Panc1 (cell line): ENCODE measurements at places on chromosomes 6 and 20.

- DNase-seq: no peak
Measured at GRCh38 chr6:42251911-42252637, 34.4 kb upstream of the MRPS10 start.

DNA sequence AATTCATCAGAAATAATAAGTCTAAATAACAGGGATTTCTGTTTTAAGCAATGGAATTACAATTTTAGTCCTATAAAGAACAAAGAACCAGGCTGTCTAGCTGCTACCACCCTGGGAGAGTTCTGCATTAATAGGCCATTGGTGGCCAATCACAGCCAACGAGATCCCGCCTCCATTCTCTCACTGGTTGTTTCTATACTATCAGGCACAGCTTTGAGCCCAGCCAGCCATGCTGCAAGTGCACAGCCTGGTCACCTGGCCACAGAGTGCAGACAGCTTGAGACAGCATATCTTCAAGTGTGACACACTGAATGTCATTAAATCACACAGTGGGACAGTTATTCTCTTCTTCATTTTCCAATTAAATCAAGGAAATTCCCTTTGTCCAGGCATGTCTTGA, 16.1 kb upstream of the RAB22A start:
- no peak for DNase-seq

GRCh38 chr6:127266892-127267645, 405 bp downstream of the RNF146 start:
- DNase-seq: no peak

- no peak for DNase-seq
Measured at GRCh38 chr6:118135371-118135770, 228.3 kb downstream of the SLC35F1 start.

DNA sequence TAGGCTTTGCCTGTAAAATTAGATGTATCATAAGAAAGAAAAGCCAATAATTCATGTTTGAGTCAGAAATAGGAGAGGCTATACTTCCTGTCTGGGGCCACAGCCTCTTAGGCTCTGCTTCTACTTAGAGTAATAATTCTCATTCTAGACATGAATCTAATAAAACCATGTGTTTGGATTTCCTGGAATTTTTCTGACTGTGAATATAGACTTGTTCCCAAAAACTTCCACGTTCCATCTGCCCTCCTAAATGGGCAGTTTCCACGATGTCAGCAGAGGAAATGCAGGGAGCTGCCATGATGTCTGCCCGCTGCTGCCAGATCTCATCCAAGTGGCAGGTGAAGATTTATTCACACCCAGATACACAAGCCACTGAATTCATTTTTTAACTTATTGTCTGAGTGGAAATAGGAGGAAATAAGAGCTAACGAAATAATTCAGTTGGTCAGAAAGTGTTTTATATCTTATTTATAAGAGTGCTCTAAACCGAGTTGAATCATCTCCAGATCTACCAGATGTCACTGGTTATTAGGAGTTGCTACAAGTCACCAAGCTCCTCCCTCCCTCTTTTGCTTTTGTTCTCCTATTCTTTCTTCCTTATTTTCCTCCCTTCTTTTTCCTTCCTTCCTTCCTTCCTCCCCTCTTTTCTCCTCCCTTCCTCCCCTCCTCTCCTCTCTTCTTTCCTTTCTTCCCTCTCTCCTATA, 69.3 kb downstream of the ALDH8A1 start:
- no peak for DNase-seq

DNA sequence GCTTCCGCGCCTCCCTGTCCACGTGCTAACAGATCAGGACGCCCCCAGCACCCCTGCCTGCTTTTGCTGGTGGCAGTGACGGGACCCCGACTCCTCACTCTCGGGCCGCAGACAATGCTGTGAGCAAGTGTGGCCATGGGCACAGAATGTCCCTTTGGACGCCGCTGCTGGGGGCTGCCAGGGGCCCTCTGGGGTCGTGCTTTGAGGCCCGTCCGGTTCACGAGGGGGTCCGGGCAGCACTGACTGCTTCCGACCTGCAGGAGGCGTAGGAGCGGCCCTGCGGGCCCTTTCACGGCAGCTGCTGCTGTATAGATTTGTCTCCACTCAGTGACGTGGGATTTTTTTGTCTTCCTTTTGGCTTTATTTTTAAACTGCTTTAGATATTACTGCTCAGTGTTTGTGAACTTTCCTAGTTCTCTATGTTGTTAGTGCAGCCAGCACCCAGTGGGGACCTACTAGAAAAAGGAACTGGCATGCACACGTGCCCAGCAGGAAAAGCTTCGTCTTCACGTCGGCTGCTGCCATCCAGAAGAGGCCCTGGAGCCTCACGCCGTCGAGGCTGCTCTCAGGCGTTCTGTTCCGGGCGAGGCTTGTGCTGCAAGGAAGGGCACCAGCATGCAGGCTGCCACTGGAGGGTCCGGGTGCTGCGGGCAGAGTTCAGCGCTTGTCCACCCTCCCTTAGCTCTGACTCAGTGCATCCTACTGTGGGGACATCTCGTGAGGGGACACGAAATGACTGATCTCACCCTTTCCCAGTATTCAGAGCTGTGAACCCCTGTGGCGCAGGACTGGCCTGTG, 21.7 kb downstream of the UCKL1 start:
- DNase-seq: no peak

- no peak for DNase-seq
Measured at GRCh38 chr6:90894285-90895130, 307.6 kb upstream of the MAP3K7 start.

DNA sequence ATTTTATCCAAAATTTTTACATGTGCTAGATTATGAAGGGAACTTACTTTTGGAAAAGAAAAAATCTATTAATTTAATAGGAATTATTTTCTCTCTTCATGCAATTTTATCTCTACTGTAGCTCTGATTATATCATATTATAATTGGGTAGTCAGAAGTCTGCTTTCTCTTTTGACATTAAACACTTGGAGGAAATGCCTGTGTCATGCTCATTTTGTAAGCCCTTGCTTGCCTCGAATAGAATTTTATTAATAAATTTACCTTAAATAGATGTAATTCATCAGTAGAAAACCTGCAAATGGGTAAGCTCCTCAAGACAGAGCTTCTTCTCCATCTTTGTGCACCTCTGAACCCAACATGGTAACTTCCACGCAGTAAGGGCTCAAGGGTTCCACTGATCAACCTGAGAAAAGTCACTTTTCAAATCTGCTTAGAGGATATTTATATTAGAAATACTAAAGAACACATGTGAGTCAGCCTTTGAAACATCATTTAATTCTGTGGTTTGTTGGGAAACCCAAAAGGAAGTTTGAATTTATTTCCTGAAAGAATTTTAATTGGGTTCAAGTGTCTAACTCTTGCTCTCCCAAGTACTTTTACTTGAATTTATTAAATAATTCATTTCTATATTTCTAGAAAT, 266.0 kb downstream of the ALDH8A1 start:
- no peak for DNase-seq

GRCh38 chr6:157531169-157531985, 150.4 kb downstream of the ZDHHC14 start:
- no peak for DNase-seq

DNA sequence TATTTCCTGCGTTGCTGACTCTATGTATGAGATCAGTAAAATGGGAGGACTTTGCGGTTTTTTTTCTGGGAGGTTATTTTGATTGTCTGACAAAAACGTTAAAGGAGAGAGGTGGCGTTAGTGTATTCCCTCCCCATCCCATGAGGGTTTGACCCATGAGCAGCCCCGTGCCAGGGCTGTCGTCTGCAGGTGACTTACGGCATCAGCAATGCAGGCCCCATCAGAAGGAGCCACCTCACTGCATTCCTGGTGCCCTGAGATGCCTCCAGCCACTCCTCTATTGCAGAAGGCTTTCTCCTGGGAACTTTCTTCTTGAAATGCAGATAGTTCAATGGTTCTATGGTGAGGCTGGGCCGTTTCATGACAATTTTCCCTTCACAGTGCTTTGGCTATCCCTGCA, 149.3 kb downstream of the TTLL2 start:
- DNase-seq: no peak

- DNase-seq: no peak
Measured at GRCh38 chr20:56439771-56440291, 27.8 kb downstream of the CASS4 start.

GRCh38 chr6:15678514-15678913, 15.7 kb upstream of the DTNBP1 start:
- DNase-seq: no peak

DNA sequence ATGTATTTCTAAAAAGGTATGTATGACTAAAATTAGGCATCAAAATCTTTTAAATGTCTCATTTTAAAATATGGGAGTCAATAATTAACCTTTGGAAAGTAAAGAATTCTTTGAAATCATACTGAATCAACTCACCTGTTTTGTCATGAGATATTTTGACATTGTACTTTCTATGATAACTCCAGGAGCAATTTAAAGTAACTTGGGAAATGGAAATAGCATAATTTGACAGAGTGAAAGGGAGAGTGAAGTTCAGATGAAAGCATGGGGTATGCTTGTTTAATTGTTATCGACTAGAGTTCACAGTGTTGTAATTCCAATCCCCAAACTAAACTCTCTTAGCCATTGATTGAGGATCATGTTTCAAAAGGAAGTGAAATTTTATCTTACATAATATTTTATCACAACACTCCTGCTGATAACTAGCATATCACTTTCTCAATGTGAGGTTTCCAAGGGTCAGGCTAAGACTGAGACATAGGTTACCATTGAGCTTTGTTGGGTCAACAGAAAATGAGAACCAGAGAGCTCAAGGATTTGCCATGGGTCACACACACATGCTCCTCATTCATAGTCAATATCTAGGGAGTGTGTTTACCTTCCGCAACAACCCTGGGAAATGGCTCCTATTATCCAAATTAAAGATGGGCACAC, 2.3 kb downstream of the GSTA1 start:
- DNase-seq: no peak

DNA sequence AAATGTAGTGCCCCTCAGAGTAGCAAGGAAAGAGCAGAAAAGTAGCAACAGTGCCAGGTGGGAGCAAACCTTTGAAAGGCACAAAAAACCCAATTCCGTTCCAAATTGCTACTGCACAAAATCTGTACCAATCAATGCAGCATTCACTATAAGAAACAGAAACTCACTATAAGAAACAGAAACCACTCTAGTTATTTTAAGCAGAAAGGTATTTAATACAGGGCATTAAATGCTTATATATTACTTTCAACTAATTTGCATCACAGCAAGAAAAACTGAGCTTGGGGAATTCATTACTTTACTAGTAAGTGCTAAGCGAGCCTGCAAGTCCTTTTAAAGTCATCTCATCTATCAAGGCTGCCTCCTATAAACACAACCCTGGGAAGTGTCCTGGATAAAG, 116.5 kb upstream of the OLIG3 start:
- no peak for DNase-seq

DNA sequence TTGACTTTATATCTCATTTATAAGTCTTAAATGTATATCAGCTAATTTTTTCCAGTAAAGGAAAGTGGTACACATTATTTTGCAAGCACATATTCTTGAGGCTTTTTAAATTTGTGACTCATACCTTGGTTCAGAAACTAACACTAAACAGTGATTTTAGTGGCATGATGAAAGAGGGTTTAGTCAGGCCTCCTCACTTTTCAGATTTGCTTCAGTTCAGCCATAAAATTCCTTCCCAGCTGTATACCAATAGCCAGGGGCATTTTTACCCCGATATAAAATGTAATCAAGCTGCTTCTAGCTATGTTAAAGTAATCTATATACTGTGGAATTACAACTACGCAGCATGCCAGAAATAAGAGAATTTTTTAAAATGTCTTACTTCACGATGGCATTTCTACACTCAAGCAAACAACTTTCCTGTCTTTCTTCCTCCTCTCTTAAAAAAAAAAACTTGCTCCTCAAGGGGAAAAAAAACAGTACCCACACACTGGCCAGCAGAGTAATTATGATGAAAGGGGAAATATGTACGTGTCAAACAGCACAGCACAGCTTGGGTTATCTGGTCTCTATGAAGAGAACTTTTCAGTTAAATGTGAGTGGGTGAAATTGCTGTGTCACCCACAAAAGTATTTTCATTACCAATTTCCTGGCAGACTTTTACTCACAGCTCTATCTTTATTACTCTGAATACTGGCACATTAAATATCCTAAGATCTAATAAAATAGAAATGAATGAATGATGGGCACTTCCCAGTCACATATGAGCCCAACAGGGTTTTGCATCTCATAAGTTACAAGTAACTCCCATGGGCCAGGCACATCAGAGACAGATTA, 244.8 kb upstream of the TENT5A start:
- no peak for DNase-seq

GRCh38 chr20:49534255-49534712, 33.7 kb downstream of the PTGIS start:
- peak; percentile 47 for DNase-seq

DNA sequence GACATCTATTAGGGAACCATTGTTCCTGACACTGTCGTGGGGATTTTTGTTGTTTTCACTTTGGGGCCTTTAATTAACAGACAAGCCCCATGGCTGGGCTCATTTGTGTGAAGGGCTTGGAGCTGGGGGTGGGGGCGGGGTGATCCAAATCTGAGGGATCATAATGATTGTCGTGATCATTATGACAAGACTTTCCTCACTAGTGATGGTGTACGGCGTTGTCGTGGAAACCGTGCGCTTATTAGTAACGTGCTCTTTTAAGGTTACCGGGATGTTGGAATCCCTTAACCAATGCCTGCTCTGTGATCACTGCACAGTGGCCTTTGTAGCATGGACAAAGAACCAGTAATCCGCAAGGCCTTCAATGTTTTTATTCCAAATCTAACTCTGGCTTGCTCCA, 18.6 kb downstream of the PDYN start:
- DNase-seq: no peak

DNA sequence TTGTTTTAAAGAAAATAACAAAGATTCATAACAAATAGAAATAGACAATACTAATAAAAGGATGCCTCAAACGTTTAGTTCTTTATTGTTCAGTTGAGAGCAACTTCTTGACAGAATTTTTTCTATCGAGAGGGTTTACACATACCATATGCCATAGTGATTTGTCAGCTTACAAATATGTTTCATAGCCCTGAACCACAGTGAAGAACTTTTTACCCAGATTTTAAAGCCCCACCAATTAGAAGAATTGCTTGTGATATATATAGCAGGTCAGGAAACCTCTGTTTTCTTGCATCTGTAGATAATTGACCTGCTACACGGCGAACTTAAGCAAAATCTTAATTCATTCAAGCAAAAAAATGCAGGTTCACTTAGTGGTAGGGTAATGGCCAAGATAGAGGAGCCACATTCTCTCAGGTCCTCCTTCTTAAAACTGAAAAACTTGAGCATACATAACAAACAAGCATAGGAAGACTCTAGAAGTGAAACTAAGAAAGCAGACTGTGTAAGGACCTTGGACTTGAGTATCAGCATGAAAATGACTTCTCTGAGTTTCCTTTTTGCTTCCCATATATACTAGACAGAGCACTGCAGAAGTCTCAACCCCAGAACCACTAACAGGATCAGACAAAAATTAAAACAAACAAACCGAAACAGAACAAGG, 39.5 kb downstream of the CRISP1 start:
- no peak for DNase-seq

DNA sequence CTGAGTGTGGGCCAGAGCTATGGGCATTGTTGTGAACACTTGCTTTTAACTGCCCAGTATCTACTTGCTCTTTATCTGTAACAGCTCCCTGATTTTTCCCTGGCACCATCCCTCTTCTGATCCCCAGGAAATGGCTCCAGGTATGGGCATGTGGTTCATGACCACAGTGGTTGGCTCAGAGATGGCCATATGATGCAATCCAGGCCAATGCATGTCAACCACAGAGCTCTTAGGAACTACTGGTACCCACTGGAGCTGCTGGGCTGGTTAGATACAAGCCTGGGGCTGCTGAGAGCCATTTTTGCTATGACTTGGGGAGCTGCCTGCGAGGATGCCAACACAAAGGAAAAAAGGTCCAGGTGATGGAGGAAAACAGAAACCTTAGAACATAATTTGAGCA, 55.6 kb downstream of the KCNB1 start:
- DNase-seq: no peak

- no peak for DNase-seq
Measured at GRCh38 chr20:19711126-19711525, 46.9 kb upstream of the RIN2 start.
